Right lobe of liver (tissue), 6 donors: ENCODE measurements at places on chromosomes 16 and 17.

DNA sequence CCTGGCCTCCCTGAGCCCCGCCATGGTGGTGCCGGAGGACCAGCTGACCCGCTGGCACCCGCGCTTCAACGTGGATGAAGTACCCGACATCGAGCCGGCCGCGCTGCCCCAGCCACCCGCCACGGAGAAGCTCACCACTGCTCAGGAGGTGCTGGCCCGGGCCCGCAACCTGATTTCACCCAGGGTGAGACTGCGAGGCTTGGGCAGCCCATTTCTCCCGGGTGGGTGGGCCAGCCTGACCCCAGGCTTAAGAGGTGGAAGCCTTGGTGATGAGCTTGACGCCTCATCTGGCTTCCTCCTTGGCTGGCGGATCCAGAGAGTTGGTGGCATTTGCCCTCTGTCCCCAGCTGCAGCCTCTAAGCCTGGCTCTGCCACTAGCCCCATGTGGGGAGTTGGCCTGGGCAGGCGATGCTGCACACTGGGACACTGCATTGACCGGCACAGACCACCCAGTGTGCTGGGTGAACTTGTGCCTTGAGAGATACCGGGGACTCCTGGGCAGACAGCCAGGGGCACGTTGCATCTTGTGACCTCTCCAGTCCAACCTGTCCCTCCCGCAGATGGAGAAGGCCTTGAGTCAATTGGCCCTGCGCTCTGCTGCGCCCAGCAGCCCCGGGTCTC, 3.0 kb downstream of the CDT1 start:
- H3K4me1 ChIP-seq = peaks cover 24% of the 10 kb centered on the region
- DNase-seq = no peak
- H3K27ac ChIP-seq = no peak overlapping the region

DNA sequence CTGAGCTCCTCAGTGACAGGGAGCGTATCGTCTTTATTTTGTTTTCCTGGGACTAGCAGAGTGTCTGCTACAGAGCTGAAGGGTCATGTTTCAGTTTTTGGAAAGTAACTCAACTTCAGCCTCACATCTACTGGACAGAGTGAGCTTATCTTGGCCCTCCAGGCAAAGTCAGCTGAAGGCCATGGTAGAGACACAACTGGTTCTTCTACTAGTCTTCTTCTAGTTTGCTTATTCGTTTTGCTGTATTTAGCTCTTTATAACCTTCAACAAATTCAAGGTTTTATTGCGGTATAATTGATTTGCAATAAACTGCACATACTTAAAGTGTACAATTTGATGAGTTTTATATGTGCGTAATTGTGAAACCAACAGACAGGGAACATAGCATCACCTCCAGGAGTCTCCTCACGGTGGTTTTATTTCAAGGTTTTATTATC, 6.1 kb upstream of the PRKCA start:
- no peaks in the 10 kb centered on the region for H3K36me3 ChIP-seq
- no peak overlapping the region for H3K4me3 ChIP-seq
- H3K4me1 ChIP-seq = no peaks in the 10 kb centered on the region
- DNase-seq = no peak
- no peak overlapping the region for H3K27ac ChIP-seq

- no peak for DNase-seq
- no peaks in the 10 kb centered on the region for H3K36me3 ChIP-seq
- H3K27ac ChIP-seq = no peak overlapping the region
- H3K4me1 ChIP-seq = peaks cover 4% of the 10 kb centered on the region
- H3K27me3 ChIP-seq = no peaks in the 10 kb centered on the region
Measured at GRCh38 chr16:1724491-1724890, 18.5 kb downstream of the MAPK8IP3 start.

DNA sequence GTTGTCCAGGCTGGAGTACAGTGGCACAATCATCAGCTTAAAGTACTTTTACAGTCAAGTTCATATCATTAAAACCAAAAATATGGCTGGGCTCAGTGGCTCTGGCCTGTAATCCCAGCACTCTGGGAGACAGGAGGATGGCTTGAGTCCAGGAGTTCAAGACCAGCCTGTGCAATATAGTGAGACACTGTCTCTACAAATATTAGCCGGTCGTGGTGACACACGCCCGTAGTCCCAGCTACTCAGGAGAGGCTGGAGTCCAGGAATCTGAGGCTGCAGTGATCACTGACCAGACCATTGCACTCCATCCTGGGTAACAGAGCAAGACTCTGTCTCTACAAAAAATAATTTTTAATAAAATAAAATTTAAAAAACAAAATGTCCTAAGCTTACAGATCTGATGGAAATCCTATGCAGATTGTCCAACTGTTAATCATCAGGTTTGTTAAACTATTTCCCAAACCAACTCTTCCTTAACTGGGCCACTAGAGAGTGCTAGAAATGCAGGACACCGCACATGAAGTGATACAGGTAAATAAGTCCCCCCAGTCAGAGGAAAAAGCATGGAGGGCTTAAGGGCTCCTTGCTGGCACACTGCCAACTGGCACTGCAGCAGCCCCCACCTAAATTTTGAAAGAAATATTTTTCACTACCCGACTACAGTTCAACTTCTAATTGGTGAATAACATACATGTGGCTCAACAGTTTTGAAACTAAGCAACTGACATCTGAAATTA, 2.8 kb downstream of the USP22 start:
- DNase-seq = no peak
- no peak overlapping the region for H3K4me3 ChIP-seq
- no peaks in the 10 kb centered on the region for H3K27me3 ChIP-seq
- no peaks in the 10 kb centered on the region for H3K36me3 ChIP-seq
- no peaks in the 10 kb centered on the region for H3K4me1 ChIP-seq
